Right atrium auricular region (tissue), 2 donors: ENCODE measurements at places on chromosomes 12 and 14.

DNA sequence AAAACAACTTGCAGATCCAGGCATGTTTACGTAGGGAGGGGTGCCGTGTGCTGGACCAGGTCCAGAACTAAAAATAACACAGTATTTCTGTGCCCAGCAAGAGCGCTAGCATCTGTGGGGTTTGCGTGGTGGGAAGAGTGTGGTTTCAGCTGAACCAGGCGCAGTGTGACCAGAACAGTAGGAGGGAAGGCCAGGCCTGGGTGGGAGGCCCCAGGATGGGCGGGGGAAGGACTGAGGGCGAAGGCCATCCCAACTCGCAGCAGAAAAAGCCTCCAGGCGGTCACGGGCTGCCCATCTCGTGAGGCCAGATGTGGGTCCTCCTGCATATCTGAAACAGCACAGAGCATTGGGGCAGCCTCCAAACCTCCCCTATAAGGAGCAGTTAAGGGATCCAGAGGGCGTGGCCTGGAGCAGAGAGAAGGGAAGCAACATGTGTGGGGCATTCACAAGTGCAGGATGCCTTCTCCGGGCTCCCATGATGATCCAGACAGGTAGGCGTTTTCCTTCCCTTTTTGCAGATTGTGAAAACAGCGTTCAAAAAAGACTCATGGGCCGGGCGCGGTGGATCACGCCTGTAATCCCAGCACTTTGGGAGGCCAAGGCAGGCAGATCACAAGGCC lies 17.8 kb upstream of the CD9 start:
- DNase-seq = peak; percentile 80

- DNase-seq = no peak
Measured at GRCh38 chr14:77903221-77903620, 103.3 kb downstream of the ADCK1 start.

GRCh38 chr14:79011920-79012204 lies 841.7 kb downstream of the NRXN3 start:
- DNase-seq = no peak

DNA sequence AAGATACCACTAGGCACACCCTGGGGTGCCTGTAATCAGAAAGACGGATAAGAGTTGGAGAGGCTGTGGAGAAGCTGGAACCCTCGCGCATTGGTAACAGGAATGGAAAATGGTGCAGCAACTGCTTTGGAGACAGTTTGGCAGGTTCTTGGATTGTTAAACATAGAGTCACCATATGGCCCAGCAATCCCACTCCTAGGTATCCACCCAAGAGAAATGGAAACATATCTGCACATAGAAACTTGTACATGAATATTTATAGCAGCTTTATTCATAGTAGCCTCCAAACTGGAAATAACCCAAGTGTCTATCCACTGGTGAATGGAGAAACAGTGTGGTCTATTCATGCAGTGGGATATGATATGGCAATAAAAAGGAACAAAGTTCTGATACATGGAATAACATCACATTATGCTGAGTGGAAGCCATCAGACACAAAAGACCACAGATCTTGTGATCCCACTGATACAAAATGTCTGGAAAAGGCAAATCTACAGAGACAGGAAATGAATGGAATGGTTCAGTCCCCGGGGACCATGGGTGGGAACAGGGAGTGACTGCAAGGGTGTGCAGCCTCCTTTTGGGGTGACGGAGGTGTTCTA lies 45.4 kb downstream of the JAG2 start:
- no peak for DNase-seq

DNA sequence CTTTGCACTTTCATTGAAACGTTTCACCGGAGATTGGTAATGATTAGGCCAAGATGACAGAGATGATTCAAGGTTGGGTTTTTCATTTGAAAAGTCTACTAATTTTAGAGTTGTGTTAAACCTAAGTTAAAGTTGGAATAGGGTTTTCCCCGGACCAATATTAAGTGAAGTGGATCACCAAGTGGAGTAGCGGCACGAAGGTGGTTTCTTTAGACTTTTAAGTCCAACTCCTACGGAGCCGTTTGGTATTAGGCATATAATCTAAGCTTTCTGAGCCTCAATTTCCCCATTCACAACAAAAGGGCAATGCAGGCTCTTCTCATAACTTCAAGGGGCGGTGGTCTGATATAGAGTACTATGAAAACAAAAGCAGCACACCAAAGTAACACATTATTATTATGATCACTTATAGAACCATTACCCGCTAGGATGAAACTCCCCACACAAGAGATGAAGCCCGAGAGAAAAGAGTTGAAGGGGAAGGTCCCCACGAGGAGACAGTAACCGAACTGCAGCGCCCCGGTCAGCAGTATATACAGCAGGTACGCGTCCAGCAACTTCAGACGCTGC lies 413 bp downstream of the DAD1 start:
- no peak for DNase-seq

- no peak for DNase-seq
Measured at GRCh38 chr14:65637780-65638179, 225.2 kb downstream of the FUT8 start.

DNA sequence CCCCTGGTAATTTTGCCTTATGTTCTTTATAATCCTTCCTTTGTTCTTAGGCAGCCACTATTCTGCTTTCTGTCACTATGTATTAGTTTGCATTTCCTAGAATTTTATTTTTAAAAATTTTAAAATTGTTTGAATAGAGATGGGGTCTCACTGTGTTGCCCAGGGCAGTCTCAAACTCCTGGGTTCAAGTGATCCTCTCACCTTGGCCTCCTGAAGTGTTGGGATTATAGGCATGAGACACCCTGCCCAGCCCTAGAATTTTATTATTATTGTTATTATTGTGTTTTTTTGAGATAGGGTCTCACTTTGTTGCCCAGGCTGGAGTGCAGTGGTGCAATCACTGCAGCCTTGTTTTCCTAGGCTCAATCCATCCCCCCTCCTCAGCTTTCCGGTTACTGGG lies 2.6 kb downstream of the PTPN11 start:
- DNase-seq = no peak
